ENCODE measurements at places on chromosomes 6 and 20.

- no peak for DNase-seq
Measured at GRCh38 chr20:12914804-12915203, 94.0 kb upstream of the SPTLC3 start.

- no peak for DNase-seq
Measured at GRCh38 chr6:6565488-6565887, 23.0 kb upstream of the LY86 start.

- DNase-seq: peak; percentile 80
Measured at GRCh38 chr6:131756039-131756438, 45.2 kb upstream of the CTAGE9 start.

DNA sequence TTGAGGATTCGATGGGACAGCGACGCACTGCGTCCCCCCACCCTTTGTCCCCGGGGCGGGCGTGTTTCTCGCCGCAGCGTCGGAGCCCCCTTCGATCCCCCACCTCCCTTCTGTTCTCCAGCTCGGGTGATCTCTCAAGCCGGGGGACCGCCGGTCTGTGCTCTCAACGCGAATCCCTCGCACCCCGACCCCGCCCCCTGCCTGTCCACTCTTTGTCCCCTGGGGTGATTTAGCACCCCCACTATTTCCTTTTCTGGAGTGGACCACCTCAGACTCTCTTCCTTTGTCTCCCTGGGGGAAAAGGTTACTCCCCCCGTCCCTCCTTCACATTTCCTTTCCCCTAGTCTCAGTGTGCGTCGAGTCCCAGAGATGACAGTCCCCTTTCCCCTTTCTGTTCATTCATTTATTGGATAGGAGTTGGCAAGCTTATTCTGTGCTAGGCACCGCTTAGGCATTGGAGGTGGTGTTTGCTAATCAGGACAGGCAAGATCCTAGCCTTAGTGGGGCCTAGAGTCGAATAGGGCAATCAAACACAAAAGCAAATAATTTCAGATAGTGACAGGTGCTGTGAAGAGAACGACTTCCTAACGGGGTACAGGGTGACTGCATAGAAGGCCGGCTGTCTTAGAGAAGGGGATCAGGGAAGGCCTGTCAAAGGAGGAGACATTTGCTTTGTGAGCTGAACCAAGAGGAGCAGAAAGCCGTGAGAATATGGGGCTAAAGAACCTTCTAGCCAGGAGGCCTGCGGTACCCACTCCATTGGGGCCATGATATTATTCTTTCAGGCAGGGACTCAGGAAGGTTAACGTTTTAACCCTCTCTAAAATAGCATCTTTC, 741 bp downstream of the PTPN1 start:
- no peak for DNase-seq

- DNase-seq: no peak
Measured at GRCh38 chr6:82381278-82381677, 17.7 kb downstream of the TPBG start.

GRCh38 chr6:118781897-118782296, 112.1 kb upstream of the ASF1A start:
- no peak for DNase-seq

Measured in EH (cell line).